ENCODE measurements at places on chromosomes 16 and 17. TPM values are rescaled to one million over a fixed set of nuclear protein-coding genes. Genes with fewer than 3 reads are reported as not detected.

FBXW10 gene
- 0.82 TPM for total RNA-seq

RNF222 gene
- not detected for total RNA-seq

TMEM88 gene
- total RNA-seq, result 1.2 TPM

FBXL16 gene
- 4.5 TPM for total RNA-seq

TMEM235 gene
- total RNA-seq, result not detected

KIF19 gene
- total RNA-seq, result not detected

Measured in frontal cortex (tissue), 4 donors.